ENCODE measurements at places on chromosomes 5 and 9.

DNA sequence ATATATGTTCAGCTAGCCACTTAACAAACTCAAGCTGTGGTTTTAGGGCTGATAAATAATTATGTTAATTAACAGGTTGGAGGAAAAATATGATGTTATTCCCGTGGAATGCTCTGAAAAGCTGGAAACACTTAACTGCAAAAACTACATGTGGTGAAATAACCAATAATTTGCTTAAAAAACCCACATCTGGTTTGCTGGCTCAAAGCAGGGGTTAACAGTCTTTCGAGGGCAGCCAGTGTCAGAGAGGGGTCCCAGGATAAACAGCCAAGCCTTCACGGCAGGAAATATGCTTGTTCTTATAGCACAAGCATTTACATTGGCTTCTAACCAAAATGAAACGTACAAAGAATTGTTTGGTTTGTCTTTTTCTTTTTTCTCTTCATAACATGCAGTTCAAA lies 254.0 kb upstream of the GAS1 start:
- no peak for DNase-seq

DNA sequence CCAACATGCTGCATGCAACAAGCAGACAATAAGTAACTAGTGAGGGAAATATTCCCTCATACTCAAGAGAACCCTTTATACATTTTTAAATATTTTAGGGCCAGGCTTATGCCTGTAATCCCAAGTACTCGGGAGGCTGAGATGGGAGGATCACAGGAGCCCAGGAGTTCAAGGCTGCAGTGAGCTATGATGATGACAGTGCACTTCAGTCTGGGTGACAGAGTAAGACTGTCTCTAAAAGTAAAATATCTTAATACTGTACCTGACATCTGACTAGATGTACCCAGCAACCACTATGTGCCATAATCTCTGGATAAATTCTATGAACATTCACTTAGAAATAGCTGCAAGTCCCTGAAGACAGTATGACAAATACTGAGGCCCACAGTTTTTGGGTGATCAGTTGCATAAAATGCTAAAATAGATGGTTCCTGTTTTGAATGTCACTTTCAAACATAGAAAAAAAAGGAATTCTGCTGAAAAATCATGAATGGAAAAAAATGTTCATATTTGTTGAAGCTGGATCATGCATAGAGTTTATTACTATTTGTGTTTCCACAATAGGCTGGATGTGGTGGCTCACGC lies 2.0 kb upstream of the C5orf15 start:
- DNase-seq, result no peak

- DNase-seq, result no peak
These were observed 90.9 kb downstream of the ITGA1 start for GRCh38 chr5:52878656-52879055.

DNA sequence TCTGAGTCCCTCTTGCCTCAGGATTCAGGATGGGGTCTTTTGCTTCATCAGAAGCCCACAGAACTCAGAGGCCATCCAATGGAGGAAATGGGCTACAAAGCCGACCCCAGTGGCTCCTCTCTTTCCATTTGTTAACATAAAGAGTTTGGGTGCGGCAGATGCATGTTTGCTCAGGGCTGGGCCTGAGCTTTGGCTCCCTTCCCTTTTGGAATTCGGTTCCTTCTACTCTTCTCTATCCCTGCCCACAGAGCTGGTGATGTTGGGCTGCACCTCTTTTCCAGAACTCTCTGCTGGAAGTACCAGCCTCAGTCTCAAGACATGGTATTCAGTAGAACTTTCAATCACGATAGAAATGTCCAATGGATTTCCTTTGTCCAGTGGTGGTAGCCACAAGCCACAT lies 66.9 kb upstream of the AGXT2 start:
- no peak for DNase-seq

GRCh38 chr5:458547-459353 lies 15.8 kb downstream of the EXOC3 start:
- no peak for DNase-seq

GRCh38 chr5:38916802-38917201 lies 71.0 kb downstream of the OSMR start:
- DNase-seq, result peak; percentile 27

- DNase-seq, result peak; percentile 46
These were observed 83.7 kb downstream of the HRH2 start for GRCh38 chr5:175741556-175741955.

DNA sequence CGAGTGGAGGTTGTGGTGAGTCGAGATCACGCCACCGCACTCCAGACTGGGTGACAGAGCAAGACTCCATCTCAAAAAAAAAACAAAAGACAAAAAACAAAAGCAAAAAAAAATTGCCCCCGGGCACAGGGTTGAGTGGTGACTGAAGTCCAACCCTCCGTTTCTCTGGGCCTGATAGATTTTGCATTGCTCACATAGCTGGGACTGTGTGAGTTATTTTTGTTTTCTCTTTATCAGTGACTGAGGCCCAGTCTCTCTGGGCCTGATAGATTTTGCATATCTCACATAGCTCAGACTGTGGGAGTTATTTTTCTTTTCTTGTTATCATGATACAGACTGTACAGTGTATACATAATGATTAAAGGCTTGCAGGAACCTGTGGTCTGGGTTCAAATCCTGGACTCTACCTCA lies 2.6 kb upstream of the SLC28A3 start:
- peak; percentile 42 for DNase-seq

DNA sequence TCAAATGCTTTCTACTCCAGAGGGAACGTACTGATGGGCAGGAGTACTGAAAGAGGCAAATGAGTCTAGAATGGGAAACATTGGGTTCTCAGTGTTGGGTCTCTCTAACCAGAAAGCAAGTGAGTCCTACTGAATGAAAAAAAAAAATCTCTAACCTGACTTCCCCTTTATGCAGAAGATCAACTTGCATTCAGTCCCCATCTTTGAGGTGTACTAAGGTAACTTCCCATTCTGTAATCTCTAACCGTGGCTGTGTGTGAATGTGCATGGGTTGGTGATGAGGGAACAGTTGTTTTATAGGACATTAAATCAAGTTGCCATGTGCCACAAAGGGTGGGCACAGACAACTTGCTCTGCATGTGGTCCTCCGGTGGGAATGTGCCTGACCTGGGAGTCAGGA lies 264.6 kb upstream of the CLINT1 start:
- DNase-seq, result no peak

GRCh38 chr5:125261505-125262250 lies 515.2 kb upstream of the ZNF608 start:
- no peak for DNase-seq

- no peak for DNase-seq
These were observed 3.6 kb upstream of the TMEM38B start for GRCh38 chr9:105690742-105691141.

DNA sequence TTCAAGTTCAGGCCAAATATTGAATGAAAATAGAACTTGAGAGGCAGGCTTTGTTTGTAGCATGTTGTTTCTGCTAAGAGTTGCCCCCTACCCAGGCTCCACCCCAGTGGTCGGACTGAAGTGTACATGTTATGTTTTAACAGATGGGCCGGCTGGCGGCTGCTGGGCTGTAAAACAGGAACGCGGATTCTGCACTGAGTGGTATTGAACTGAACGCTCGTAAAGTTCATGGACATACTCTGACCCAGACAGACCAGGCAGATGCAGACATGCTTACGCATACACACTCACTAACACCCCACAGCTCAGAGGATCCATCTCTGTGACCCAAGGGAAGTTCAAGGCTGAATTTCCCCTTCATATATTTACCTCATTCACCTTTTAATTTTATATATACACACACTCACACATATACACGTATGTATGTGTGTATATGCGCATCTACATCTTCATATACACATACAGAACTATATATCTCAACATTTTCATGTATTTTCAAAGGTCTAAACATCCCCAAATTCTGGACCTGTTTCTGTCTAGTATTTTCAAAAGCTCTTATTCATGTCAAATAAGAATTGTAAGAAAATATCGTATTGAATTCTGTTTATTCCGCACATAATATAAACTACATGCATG lies 1.4 kb downstream of the MARCHF3 start:
- DNase-seq, result peak; percentile 12

DNA sequence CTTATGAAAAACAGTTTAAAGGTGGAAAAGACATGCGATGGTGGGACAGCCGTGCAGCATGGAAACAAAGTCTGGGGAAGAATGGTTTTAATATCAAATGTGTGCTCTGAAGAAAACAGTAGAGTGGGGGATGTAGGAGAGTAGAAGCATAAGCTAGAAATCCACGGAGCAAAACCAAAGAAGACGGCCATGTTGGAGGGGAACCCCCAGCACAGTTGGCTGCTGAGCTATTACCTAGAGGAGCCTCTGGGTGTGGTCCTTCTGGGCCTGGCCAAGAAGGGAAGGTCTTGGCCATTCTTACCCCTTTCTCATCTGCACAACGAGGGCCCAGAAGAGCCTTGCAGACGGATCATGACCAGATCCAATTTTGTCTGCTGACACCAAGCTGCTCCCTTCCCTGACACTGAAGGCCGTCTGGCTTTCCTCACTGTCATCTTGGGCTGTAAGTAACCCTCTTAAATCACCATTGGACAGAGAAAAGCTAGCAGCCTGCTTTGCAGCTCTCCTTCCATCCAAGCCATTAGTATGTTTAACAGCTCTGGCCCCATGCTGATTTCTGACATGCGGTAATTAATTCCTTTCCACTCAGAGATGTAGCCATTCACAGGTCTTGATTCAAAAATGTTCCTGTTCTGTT lies 189.5 kb downstream of the SEC61B start:
- peak; percentile 88 for DNase-seq

- no peak for DNase-seq
These were observed 27.2 kb upstream of the KLF9 start for GRCh38 chr9:70441622-70442021.

DNA sequence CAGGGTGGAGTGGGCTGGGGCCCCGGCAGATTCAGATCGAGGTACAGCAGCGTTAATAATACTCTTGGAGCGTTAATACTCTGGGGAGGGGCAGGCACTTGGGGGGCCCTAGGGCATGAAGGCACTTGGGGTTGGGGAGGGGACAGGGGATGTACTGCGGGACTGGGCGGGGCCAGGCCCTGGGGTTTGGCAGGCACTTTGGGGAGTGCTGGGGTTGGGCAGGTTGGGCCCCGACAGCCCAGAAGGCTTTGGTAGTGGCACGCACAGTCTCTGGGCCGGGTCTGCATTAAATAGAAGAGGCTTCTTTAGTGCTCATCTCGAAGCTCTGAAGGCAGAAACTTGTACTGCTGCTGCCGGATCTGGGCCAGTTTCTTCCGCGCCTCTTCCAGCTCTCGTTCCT lies 7.8 kb upstream of the TPM2 start:
- no peak for DNase-seq

DNA sequence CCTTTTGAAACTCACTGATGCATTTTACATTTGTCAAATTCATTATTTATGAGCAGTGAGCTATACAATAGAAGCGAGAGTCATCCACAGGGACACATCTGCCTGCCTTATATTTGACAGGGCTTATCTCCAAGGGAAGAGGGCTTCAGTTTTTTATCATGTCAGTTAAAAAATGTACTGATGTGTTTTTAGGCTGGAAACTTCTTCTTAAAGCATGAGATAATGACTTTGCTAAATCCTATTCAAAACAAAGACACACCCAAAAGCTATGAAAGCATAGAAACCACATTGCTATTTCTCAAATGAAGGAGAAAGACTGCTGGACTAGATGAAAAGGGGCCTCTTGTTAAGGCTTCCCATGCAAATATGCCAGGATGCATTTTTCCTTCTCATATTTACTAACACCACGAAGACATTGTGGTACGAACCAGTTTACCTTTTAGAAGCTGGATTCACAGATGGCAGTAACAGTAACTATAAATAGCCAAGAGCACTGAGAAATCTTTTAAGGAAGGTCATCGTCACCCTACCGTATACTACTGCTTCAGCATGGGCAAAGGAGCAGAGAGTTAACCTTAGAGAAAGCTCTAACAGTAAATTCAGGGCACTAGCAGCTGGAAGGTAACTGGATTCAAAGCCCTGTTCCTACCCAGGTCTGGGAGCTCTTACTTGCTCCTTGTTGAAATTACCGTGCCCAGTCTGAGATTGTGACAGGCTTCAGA lies 86.3 kb upstream of the IFNK start:
- DNase-seq, result no peak

DNA sequence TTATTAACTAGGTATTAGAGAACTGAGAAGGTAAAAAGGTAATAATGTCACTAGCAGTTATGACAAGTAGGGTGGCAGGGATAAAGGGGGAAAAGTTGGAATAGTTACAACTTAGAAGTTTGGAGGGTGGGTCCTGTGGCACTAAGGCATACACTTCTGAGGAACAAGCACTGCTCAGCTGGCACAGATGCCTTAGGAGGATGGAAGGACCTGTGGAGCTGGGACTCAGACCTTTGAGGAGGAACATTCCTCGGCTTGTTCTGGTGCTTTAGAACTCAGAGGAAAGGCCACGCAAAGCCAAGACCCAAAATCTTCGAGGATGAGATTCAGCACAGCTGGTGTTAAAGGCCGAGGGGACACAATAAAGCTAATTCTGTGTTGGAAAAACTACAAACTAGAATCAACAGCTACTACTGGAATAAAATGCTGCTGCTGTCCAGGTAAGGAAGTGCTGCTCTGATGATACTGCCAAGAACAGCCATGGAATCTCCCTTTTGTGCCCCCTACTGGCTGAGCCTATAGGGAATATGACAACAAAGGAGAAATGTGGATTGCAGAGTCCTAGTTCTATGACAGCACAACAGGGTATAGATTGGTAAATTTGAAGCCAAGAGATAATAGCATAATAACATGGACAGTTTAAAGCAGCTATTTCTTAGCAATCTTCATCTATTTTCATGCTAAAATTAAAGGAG lies 126.7 kb downstream of the SLC25A46 start:
- DNase-seq, result peak; percentile 50

GRCh38 chr5:81631124-81631523 lies 119.8 kb downstream of the SSBP2 start:
- no peak for DNase-seq

DNA sequence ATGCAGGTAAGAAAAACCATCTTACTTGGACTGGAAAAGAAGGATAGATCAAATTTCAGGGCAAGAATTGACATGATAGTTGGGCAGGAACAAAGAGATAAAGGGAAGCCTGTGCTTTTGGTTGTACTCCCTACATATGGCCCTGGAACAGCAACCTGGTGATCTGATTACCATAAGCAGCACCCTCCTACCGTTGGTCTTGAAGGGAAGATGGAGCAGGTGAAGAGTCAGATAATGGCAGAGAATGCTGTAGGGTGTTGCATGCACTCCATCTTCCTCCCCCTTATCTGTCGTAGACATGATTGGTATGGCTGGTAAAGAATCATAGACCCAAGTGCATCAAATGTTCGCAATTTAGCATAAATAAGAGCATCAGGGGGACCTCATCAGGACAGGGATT lies 4.7 kb downstream of the IRGM start:
- no peak for DNase-seq

GRCh38 chr9:2729003-2729402 lies 11.7 kb downstream of the KCNV2 start:
- DNase-seq, result no peak

GRCh38 chr5:150583541-150584225 lies 56.8 kb upstream of the SYNPO start:
- no peak for DNase-seq
